ENCODE measurements at places on chromosomes 4 and X. TPM values are rescaled to one million over a fixed set of nuclear protein-coding genes. Genes with fewer than 3 reads are reported as not detected.

TMEM154 gene
- total RNA-seq, result 32.2 TPM

RNF150 gene
- total RNA-seq, result not detected

ADH6 gene
- total RNA-seq, result not detected

NOX1 gene
- total RNA-seq, result not detected

GBA3 gene
- total RNA-seq, result not detected

TENM3 gene
- not detected for total RNA-seq

TMEM47 gene
- not detected for total RNA-seq

POU3F4 gene
- not detected for total RNA-seq

SPOCK3 gene
- total RNA-seq, result not detected

NPY1R gene
- not detected for total RNA-seq

UGT2B15 gene
- total RNA-seq, result not detected

ANAPC4 gene
- 38.5 TPM for total RNA-seq

MAGEB17 gene
- total RNA-seq, result not detected

FBXL5 gene
- total RNA-seq, result 40.8 TPM

GUCY1A1 gene
- total RNA-seq, result 0.18 TPM

ARHGEF38 gene
- total RNA-seq, result not detected

CD40LG gene
- 66.6 TPM for total RNA-seq

SPATA18 gene
- 0.71 TPM for total RNA-seq

CLTRN gene
- total RNA-seq, result 0.13 TPM

CWH43 gene
- not detected for total RNA-seq

ARL9 gene
- total RNA-seq, result 0.20 TPM

MAB21L2 gene
- total RNA-seq, result not detected

Data from activated naive CD4-positive, alpha-beta T cell treated with anti-CD3 and anti-CD28 coated beads, Interleukin-2, amount 10 ng/mL, durations not matched to agents 5 hours and 36 hours (primary cell).